ENCODE measurements at places on chromosomes 3 and 15.

- peak; percentile 21 for DNase-seq
Observed at GRCh38 chr3:124492824-124493223, 237.4 kb upstream of the UMPS start.

- DNase-seq: peak; percentile 85
Observed at GRCh38 chr15:38378161-38378560, 75.8 kb upstream of the FAM98B start.

- no peak for DNase-seq
Observed at GRCh38 chr3:170179432-170179831, 2.1 kb downstream of the PHC3 start.

DNA sequence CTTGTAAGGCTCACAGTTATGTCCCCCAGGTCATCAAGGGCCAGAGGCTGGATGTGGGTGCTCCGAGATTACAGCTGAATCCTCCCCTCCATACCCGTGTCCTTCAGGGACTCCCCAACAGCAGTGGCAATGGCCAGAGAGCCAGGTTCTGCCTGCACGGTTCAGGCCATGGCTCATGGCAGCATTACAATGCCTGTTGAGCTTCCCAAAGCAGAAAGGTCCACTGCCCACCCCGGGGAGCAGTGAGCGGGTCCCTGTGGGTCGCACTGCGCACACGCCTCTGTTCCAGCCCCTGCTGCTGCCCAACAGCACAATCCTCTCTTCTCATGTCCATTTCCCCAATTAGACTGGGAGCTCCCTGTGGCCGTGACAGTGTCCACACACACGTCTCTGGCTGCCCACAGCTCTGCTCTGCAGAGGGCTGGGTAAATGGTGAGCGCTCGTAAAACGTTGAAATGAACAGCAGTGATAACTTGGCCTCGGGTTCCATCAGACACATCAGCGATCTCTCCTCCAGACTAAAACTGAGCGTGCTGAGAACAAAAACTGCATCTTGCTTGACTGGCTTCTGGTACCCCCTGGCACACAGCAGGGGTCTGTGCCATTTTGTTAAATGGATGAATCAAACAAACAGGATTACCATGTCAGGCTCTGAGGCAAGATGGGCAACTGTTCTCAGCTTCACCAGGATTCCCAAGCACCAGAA lies 80.4 kb downstream of the VGLL4 start:
- no peak for DNase-seq

DNA sequence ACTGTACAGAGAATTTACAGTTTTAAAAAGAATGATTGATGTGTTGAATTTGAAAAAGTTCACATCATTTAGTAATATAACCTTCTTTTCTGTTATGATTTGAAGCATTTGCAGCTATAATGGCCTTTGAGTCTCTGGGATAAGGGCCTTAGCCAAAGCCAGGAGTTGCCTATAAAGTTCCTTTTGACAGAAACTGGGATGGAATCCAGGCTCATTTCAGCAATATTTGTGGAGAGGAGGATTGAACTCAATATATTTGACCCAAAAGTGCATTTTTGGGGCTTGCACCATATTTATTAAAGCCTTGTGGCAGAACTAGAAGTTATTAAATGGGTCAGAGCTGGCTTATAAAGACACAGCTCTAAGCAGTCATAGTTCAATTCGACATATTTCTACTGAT lies 348.7 kb upstream of the EPHA3 start:
- DNase-seq: no peak

DNA sequence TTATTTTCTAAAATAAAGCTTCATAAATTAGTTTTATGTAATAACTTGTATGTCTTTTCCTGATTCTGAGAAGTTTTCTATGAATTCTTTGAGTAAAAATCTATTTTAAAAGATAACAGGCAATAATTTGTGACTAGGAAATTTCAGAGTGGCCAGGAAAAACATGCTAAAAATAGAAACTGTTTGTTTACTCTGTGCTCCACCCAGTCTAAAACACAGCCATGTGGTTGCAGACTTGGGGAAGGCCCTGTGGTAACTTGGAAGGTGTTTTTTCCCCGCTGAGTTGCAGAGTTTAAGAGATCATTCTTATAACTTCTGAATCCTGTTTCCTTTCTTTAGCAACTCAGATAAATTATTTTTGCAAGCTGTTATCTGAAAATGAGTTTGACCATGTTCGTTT lies 21.9 kb downstream of the PLCL2 start:
- peak; percentile 44 for DNase-seq

DNA sequence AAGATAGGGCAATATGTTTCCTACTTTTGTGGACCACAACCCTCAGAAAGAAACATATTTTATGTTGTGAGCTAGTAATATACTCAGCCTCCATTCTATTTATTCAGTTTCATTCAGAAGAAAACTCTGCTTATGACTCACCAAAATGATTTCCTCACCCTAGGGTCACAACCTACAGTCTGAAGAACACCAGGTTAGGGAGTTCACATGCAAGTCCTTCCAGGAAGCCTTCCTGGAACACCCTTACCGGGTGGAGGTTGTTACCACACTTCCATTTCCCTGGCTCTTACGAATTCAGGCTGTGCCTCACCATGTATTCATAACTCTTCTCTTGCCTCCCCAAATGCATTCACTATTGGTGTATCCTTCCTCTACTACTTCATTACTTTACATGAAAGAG lies 228.0 kb upstream of the ADAMTS9 start:
- DNase-seq: peak; percentile 79

GRCh38 chr3:100702082-100702979 lies 7.0 kb upstream of the TFG start:
- DNase-seq: no peak

DNA sequence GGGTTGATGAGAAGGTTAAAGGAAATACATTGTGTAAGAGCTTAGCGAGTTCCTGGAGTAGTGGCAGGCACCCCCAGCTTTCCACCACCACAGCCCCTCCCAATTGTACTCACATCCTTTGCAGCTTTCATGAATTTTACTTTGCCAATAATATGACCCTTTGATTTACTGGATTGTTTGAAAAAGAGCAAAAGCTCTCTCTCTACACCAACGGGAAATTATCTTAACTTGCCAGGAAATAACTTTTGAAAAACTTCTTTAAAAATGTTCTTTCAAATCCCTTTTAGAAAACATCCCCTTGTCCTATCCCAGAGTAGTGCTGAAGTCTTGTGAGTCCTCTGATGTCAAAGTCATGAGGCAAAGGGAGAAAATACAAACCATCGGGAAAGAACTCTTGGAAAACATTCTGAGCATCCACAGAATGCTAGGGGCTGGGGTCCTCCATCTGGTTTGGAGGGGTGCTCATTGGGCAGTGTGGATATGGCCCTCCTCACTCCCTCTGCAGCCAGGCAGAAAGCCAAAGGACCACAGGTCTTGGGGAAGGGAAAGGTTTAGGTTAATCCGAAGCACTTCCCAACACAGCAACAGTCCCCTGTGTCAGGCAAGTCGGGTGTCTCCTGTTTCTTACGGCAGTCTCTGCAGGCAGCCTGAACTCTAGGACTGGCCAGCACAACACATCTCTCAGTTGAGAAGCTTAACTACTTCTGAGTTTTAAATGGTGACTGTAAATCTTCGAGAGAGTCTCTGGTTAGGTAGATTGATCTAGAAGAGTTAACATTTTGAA lies 36.5 kb downstream of the BOC start:
- peak; percentile 25 for DNase-seq

GRCh38 chr15:31049111-31049510 lies 52.4 kb downstream of the TRPM1 start:
- no peak for DNase-seq

DNA sequence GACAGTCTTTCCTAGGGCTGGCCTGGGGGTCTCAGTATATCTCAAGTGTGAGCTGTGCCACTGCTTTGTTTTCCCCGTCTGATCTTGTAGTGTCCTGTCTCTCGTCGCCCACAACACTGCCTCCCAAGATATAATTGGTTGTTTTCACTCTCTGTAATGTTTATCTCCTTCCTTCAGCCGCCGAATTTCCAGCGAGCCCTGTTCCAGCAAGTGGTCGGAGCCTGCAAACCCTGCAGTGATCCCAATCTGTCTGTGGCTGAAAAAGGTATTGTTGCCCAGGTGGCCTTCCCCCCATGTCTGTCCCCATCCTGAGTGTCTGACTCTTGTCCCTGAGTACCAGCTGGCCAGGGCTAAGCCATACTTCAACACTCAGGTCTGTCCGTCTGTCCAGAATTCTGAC lies 9.5 kb upstream of the MANF start:
- DNase-seq: no peak

DNA sequence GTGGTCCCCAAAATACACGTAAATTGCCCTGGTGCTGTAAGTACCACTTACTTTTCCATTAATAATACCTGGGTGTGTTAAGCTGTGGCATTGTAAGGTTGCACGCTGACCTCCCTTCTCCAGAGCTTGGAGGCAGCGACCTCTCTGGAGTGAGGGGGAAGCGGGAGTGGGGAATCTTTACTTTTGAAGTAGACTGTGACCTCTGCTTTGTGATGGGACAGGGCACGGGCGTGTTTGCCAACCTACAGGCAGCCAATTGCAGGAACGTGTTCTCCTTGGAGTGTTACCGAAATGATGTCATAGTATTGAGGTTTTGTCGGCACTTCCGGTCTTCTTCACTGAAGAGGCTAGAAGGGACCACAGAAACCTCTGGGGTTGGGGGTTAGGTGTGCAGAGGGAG lies 227.3 kb upstream of the C2CD4B start:
- DNase-seq: no peak

- DNase-seq: no peak
Observed at GRCh38 chr3:9308298-9308990, 54.4 kb upstream of the THUMPD3 start.

GRCh38 chr3:168060317-168060716 lies 35.4 kb downstream of the GOLIM4 start:
- no peak for DNase-seq

GRCh38 chr3:184710870-184711492 lies 883 bp downstream of the MAGEF1 start:
- DNase-seq: peak; percentile 13

- DNase-seq: no peak
Observed at GRCh38 chr15:55475842-55476241, 32.2 kb downstream of the DNAAF4 start.

DNA sequence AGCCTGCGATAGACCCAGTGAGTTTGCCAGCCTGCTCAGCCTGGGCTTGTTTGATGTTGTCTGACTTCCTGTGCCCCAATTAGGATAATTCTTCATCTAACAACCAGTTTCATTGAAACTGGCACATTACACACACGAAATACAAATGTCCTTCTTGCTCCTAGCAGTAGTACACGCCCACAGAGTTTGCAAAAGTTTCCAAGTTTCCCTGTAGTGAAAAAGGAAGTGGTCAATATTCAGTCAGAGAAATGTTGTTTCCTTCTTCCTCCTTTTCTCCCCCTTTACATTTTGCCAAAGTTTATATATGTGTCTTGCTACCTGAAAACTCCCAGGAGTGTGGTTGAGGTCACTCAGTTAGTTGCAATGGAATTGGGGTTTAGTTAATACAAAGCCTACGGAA lies 58.4 kb upstream of the LRTM1 start:
- no peak for DNase-seq

GRCh38 chr3:163776743-163777142 lies 1301.6 kb downstream of the SI start:
- no peak for DNase-seq

DNA sequence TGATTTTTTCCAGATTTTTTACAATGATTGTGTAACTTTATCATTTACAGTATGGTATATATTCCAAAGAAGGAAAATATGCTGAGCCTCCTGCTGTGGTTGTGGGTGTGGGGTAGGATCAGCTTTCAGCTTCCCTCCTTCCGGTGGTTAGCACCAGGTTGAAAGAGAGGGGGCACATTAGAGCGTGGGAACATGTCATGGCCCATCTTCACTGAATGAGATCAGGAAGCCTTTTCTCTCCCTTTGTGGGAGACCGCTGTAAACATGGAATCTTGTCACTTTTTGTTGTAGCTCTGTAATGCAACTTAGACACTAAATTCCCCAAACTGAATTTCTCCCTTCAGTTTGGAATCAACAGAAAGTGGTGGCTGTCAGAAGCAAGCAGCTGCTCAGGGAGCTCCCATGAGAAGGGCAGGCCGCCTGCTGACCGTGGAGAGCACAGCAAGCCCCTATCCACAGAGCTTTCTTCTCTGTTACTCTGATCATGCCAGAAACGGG lies 86.7 kb upstream of the LIMD1 start:
- peak; percentile 67 for DNase-seq
